ENCODE measurements at places on chromosomes 2 and 18.

GRCh38 chr2:31973665-31974064 lies 37.1 kb downstream of the MEMO1 start:
- no peak for DNase-seq

- no peak for DNase-seq
Measured at GRCh38 chr2:45651415-45652089, at the start of gene PRKCE. Gene PRKCE, plus strand, starts transcription at chr2:45651675.

- DNase-seq: no peak
Measured at GRCh38 chr2:98669675-98670074, 61.3 kb downstream of the MGAT4A start.

DNA sequence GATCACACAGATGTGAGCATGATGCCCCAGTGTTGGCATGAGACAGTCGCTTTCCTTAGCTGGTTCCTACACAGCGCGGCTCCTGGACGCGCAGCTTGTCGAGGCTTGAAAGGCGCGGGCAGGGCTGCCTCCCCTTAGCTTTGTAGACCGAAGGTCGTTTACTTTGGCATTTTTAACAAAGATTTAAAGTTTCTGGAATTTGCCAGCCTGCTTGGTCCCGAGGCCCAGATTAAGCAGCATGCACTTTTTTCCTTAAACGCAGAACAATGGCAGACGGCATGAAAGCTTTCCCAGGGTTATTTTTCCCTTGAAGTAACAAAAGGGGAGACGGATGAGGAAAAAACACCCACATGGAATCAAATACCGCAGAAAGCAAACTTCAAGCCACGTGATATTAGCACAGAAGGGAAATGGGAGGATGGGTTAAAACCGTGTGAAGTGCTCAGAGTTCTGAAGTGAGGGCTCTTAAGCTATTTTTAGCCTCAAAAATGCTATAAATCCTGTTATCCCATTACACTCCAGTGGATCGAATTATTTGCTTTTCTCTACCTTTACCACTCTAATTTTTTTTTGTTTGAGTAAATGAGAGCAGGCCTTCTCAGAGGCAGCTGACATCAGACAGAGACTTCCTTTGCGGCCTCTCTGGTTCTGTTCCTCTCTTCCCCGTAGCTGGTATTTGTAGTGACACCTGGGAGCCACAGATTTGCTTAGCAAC lies 55.7 kb downstream of the NPAS2 start:
- no peak for DNase-seq

GRCh38 chr2:241314226-241315092 lies 1.0 kb downstream of the HDLBP start:
- peak; percentile 7 for DNase-seq

- DNase-seq: no peak
Measured at GRCh38 chr2:129301431-129301913, 678.0 kb upstream of the RAB6C start.

- no peak for DNase-seq
Measured at GRCh38 chr2:3110994-3111666, 266.5 kb downstream of the EIPR1 start.

- peak; percentile 38 for DNase-seq
Measured at GRCh38 chr2:33111002-33111446, 164.3 kb downstream of the LTBP1 start.

DNA sequence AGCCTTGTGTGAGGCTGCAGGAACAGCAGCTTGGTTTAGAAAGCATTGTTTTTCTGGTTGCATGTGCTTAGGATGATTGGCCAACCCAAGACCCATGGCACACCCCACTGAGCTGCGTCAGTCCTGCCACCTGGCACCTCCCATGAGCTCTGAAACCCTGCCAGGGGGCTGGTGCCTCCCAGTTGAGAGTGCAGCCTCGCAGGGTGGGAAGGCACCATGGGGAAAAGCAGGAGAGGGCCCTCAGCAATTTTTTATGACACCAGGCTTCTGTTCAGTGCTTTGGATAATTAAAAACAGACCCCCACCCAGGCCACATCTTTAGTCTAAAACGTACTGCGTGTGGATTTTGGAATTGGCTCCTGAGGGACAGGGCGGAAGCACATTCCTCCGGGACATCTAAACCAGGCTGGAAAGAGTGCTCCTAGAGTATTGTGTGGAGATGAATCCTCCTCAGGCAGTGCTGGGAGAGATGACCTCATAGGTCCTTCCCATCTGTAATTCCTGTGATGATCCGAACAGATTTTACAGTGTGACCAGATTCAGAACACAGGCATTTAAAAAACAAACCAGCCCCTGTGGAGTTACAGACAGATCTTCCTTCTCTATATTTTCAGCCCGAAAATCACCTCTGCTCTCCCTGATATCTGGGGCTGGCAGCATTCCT lies 438.3 kb downstream of the ZNF521 start:
- peak; percentile 14 for DNase-seq

All from fibroblast of skin of left biceps (primary cell).